Aorta (tissue), 5 donors: ENCODE measurements at places on chromosomes 1 and 21.
A peak's percentile ranks its signal among the peaks of the same experiment; 100 is the strongest.

- no peak for DNase-seq
These were observed 39.3 kb upstream of the RGS4 start for GRCh38 chr1:163029901-163030300.

DNA sequence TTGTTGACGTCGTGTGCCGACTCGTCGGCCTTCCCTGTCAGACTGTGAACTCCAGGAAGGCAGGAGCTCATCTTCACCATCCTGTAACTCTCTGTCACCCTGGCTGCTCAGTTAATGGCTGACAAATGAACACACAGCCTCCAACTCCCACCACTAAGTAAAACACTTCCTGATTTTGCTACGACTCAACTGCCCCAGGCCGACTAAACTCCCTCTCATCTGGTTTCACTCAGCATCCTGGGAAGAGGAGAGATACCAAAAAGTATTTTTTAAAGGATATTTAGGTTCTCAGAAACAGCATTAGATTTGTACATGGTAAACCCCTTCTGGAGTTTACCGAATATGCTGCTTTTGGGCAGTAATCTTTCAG lies 18.2 kb upstream of the LHX4 start:
- no peak for DNase-seq

GRCh38 chr1:77347646-77348045 lies 65.8 kb downstream of the AK5 start:
- DNase-seq, result no peak

DNA sequence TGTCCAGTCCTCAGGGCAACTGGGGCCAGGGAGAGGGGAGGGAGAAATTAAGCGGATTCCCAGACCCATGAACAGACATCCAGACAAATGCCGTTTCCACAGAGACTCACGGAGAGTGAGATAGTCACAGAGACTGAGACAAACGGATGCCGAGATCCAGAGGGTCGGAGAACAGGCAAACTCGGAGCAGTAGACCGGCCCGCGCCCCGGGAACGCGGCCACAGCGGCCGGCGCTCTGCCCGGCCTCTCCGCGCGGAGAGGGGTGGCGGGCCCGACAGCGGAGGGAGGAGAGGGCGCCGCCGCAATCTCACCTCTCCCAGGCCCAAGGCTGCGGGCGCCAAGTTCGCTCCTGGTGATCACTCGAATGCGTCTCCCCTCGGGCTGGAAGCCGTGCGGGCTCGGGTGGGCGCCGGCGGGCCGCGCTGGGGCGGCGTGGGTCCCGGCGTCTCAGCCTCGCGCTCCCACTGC lies 831 bp upstream of the FOXD2 start:
- DNase-seq, result no peak

- DNase-seq, result peak; percentile 30
These were observed 32.6 kb downstream of the UBE4B start for GRCh38 chr1:10065344-10065685.

GRCh38 chr21:27397578-27397977 lies 430.7 kb upstream of the ADAMTS5 start:
- no peak for DNase-seq

- peak; percentile 75 for DNase-seq
These were observed 118.7 kb upstream of the BARHL2 start for GRCh38 chr1:90835661-90836344.

GRCh38 chr1:2382621-2383361 lies 8.6 kb downstream of the MORN1 start:
- DNase-seq, result peak; percentile 47
